NCI-H446 (cell line): ENCODE measurements at places on chromosomes 5 and 9.

- no peak for DNase-seq
Measured at GRCh38 chr5:174177531-174177930, 132.0 kb downstream of the NSG2 start.

DNA sequence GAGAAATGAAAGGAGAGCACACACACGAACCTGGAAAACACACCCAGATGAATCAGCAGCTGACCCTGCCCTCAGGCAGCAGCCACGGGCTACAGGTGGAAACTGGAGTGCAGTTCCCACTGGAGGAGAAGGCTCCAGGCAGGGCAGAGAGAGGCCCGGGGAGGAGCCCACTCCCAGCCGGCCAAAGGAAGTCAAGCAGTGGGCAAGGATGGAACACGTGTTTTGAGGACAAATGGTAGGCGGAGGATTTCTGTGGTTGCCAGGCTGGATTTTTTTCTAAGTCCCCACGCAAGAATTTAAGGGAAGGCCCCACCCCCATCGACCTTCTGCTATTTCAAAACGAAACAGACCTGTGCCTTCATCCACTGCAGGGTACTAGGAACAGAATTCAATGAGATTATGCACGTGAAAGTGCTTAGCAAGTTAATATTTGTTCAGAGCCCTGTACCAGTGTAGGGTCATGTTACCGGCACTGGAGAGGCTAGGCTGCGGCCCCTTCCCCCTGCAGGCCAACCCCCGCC lies 6.8 kb downstream of the EPB41L4B start:
- no peak for DNase-seq

DNA sequence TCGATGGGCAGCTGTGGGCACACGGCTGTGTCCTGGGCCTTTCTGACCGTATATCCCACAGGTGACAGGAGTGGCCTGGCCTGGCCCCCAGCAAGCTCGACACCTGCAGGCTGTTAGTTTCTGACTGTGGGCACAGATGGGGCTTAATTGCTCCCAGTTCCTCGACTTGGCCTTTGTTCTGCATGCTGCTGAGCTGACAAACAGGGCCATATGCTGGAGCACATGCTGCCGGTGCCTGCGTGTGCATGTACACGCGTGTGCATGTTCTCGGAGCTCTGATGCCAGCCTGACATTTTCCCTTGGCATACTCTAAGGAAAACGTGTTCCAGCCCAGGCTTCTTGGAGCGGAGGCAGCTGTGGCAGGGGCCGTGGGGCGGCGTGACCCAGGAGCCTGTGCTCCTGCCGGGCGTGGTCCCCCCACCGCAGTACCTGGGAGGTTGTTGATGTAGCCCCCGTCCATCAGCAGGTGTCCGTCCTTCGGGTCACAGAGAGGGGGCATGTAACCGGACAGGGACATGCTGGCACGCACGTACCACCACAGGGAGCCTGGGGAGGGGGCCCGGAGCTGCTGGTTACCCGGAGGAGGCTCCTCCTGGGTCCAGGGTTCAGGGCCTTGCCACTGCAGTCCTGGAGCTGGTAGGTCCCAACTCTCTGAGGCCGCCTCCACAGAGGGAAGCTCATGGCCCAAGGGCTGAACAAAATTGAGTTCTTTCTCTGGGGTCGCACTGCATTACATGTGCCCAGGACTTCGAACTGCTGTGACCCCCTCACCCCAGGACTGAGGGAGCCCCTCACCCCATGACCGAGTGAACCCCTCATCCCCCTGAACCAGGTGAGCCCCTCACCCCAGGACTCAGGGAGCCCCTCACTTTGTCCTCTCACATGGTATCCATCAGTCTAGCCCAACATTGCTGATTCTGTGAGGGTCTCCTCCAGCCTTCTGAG lies 4.1 kb upstream of the NSMF start:
- no peak for DNase-seq

DNA sequence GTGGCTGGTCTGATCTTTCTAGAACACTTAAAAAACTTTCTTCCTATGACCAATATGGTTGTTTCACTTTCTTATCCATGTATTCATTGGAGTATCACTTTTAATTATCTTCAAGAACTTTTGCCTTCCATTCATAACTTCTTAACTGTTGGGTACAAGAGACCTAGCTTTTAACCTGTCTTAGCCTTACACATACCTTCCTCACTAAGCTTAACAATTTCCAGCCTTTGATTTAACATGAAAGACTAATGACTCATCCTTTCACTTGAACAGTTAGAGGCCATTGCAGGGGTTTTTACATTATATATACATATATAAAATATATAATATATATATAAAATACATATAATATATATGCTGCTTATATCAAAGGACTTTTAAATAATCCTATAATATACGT lies 57.9 kb downstream of the ABHD17B start:
- DNase-seq: no peak

DNA sequence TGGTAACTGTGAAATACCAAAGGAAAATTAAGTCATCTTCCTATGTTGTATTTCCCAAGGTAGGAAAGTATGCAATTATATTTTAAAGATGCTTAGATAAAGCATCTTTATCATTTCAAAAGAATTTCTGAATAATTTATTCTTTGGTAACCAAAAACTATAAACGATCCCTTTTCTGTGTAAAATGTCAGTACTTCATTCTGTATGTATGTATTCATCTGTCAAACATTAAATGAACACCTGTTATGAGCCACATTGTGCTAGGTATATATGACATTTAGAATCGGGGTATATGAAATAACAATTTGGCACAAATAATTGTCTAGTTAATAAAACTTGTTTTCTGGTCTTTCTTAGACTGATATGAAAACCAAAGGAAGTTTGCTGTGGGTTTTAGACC lies 89.4 kb upstream of the DHFR start:
- no peak for DNase-seq

GRCh38 chr5:76946090-76946489 lies 6.8 kb upstream of the CRHBP start:
- no peak for DNase-seq

GRCh38 chr5:117177302-117177701 lies 602.7 kb upstream of the SEMA6A start:
- no peak for DNase-seq

GRCh38 chr9:137306850-137307254 lies 4.8 kb upstream of the NRARP start:
- no peak for DNase-seq
